ENCODE measurements at places on chromosomes 7 and 10.
A peak's percentile ranks its signal among the peaks of the same experiment; 100 is the strongest.

DNA sequence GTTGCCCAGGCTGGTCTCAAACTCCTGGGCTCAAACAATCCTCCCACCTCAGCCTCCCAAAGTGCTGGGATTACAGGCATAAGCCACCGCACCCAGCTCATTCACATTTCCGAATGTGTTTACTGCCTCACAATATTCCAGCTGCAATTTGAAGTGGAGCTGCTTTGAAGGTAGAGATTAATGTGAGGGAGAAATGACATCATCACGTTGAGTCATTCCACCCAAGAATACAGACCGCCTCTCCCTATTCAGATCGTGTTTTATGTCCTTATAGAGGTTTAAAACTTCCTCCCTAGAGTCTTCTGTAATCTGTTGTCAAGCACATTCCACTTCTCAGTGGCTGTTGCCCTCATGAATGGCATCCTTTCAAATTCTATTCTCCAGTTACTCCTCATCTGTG is 100.4 kb upstream of the PDGFA start:
- DNase-seq, result no peak

GRCh38 chr10:60513281-60513680 is 123.6 kb upstream of the ANK3 start:
- DNase-seq, result peak; percentile 35

DNA sequence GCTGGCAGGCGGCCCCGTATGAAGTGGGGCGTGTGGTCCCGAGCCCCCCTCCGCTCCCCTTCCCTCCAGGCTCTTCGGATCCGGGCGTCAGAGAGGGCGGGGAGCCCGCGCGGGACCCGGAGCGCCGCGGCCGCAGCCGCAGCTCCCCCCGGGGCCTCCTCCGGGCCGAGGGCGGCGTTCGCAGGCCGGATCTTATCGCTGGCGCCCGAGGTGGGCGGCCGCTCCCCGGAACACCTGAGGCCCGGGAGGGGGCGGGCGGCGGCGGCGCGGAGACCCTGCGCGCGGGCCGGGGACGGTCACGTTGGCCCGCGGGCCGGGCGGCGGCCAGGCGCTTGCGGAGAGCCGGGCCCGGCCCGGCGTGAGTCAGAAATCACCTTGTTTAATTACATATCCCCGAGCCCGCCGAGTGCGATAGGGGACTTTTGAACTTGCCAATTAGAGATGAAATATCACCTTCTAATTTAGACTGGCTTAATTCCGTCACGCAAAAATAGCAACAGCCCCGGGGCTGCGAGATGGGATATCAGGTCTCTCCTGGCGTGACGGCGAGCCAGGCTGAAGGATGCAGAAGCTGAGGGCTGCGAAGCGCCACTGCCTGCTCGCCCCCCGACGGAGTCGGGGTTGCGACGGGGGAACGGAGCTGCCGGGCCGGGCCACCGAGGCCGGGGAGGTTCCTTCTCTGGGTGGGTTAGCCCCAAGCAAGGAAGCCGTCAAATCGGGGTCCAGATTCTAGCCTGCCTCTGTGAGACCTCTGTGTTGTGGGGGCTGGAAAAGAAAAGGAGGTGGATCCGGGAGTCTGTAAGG is 43.4 kb downstream of the LDB3 start:
- peak; percentile 15 for DNase-seq

- DNase-seq, result no peak
Observed at GRCh38 chr10:122640921-122641320, 58.7 kb downstream of the C10orf120 start.

DNA sequence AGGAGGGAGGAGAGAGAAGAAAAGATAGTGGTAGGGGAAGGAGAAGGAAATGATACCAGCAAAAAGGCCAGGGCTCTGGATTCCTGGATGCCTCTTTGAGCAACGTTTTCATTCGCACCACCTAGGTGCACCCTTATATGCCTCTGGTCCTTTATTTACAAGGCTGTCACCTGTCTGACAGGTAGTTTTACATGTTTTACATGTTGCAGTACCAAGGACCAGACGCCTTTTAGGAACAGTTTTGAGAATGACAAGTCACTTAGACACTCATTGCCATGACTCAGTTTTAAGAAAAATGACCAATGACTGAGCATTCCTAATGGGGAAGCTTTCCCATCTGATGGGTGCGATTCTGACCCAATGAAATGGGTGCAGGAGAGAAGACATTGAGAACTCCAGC is 119.8 kb downstream of the GLI3 start:
- no peak for DNase-seq

DNA sequence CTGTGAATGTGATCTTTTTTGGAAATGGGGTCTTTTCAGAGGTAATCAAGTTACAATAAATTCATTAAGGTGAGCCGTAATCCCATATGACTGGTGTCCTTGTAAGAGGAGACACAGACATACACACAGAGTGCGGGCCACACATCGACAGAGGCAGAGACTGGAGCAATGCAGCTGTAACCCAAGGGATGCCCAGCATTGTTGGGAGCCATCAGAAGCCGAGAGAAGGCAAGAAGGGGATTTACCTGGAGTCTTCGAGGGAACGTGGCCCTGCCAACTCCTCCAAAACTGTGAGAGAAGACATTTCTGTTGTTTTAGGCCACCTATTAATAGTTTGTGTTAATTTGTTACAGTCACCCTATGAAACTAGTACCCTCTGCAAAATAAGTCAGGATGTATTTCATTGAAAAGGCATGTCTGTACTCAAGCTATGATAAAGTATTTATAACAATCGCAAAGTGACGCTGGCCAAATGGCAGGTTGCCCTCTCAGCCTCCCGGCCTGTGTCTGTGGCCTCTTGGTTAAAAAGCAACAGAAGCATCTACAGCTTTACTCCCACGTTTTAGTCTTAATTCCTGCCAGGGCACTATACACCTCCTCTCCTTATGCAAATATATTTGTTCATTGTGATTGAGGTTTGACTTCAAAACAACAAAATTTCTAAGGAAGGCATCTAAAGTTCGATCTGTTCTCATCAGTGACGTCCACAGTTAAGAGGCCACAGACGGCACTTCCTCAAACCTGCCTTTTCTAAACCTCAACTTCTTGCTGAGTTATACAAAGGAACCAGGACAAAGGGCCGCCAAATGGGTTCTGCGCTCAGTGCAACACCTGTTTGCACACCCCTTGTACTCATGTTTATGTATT is 46.8 kb downstream of the HIPK2 start:
- DNase-seq, result peak; percentile 49

DNA sequence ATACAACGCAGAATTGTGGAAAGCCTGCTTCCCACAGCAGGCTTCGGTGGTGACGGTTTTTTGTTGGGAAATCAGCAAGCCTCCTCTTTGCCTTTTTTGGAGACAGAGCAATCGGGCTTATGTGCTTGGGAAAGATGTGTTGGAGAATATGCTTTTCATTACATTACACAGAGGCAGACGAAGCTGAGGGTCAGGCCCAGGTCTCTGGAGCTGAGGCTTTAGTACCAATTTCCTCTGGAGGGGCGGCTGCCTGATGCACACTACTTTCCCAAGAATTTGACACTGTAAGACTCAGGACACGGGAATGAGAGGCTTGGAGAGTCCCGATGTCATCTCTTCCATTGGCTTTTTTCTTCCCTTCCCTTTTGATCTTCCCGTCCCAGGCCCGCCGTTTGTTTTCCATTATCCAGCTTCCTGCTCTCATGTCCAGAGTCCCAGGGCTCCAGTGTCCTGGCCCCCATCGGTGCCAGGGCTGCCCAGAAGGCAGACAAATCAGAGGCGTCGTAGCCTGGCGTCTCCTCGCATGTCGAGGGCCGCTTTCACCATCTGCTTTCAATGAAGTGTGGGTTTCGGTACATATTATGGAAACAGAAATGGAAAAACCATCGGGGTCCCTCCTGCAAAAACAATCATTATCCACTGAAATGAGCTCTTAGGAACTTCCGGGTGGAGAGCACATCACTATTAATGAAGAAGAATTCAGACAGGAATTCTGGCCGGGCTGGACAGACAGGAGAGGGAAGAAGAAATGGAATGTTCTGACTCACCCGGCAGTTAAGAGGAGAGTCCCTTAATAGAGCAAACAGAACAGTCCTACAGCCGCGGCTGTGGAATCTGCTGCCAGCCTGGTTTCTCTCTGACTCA is 123.0 kb upstream of the JCAD start:
- no peak for DNase-seq

- peak; percentile 15 for DNase-seq
Observed at GRCh38 chr10:63977329-63977923, 456.2 kb downstream of the REEP3 start.

GRCh38 chr10:88989824-88990383 is 694 bp upstream of the FAS start:
- DNase-seq, result no peak

DNA sequence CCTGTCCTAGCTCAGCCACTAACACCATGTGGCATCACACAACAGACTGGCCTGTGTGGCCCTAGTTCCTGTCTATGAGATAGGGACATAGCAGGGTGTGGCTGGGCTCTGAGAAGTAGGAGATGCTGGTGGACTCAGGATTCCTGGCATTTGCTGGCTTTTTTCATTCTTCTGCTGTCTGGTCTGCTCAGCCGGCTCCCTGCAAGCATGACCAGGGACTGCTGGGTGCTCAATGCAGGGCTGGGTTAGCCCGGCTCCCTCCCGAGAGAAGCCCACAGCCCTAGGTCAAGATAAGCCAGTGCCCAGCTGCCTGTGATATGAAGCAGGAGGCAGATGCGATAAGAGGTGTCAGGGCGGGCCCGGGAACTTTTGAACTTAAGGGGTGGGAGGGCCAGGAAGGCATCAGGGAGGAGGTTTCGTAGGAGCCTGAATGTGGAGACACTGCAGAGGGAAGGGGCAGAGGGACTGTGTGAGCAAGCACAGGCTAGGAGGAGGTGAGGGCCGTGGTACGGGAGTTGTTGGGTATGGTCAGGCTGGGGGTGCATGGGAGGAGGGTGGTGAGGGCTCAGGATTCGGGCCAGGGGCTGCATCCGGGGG is 3.5 kb downstream of the AQP1 start:
- no peak for DNase-seq

DNA sequence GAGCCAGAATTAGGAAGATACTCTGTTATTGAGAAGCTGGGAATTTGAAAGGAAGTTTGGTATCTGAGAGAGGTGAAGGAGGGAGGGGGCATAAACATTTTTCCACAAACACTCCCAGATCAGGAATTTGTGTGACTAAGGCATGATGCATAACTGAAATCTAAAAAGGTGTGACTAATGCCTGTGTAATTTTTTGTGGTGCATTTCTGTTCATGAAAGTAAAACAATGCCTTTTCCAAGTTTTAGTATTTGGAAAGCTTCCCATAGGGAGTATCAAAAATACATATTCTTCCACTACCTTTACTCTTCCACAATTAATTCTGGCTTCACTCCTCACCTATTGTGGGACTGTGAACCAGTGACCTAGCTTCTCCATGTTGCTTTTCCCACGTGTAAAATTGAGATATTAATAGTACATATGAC is 56.4 kb upstream of the CAV2 start:
- no peak for DNase-seq

- DNase-seq, result no peak
Observed at GRCh38 chr7:50475340-50475739, 25.2 kb upstream of the FIGNL1 start.

DNA sequence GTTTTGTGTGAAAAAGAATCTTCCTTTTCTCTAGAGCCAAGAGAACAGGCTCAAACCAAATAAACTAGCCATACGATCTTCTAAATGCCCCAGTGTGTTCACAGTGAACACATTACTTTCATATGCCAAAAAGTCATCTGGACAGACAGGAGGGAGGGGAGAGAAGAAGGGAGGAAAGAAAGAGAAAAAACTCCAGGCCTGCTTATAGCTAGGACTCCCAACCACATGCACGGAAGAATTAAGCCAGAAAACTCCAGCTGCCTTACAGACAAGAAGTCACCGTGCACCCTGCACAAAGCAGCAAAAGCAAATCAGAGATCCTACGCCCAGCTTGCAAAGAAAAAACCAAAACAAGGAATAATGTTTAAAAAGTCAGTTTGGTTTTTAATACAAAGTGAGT is 34.3 kb downstream of the SNX8 start:
- DNase-seq, result no peak

- DNase-seq, result no peak
Observed at GRCh38 chr10:65358565-65358964, 1567.3 kb upstream of the LRRTM3 start.

- no peak for DNase-seq
Observed at GRCh38 chr10:10846504-10846900, 171.2 kb upstream of the CELF2 start.

DNA sequence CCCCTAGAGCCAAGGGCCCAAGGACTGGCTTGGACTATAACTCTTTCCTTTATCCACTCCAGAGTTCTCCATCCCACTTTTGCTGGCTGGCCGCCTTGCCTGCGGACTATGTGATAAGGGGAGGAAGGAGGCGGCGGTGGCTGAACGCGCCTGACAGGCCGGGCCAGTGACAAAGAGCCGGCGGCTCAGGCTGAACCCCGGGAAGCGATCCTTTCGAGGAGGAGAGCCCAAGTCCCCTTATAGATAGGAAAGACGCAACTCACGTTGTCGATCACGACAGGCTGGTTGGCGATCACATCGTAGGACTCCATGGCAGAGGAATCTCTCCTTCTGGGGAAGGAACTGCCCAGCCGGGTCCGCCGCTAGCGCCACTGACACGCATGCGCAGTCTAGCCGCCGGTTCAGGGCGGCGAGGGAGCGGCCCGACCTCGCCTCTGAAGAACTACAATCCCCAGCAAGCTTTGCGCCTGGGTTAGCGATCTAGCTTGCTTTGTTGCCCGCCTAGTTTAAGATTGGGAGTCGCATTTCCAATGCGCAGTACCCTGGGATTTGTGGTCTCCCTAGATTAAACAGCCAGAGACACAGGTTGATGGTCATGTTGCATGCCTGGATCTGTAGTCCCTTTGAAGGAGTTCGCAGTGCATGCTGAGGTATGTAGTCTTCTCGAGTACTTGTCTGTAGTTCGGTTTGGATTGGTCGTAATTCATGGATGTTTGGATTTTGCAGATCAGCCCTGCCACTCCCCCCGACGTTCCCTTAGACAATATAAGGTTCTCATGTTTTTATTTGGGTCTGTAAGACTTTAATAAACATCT is at the start of gene ACTR1A:
Gene ACTR1A, minus strand, starts transcription at position 376 of the 815 bp plus-strand sequence. Its CDS starts 65 bp downstream, at position 311.
- DNase-seq, result peak; percentile 94

GRCh38 chr10:69090685-69091084 is 2.8 kb downstream of the SRGN start:
- DNase-seq, result no peak

DNA sequence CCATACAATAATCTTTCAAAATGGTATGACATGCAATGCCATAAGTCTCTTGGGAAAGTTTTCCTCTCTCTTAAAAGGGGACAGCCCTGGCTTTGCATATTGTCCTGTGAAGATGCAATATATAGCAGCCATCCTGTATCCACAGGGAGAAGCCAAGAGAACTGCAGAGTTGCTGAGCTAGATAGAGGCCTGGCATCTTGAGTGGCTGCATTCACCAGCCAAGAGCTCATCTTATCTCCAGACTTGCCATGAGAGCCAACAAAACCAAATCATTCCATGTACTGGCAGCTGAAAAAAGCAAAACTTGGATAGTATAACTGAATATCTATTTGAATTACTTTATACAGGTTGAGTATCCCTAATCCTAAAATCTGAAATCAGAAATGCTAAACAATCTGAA is 348.8 kb downstream of the CALN1 start:
- no peak for DNase-seq

DNA sequence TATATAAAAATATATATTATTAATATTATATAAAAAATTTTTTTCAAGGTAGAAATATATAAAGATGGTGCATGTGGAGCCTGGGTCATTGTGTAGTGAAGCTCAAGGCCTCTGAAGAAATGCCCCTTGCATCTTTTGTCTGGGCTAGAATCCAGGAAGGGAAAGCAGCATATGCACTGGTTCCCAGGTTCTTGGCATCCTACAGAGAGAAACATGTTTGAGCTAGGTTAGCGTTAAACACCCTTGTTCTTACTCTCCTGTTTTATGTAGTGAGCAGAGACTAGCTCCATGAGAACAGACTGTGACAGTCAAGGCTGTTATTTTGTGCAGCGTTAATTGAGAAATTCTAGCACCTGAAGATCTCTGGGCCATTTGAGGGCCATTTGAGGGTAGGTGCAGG is 116.1 kb downstream of the POM121L12 start:
- no peak for DNase-seq

All from RPMI8226 (cell line).